Stimulated activated memory B cell treated with anti-CD40 and anti-IgM and Interleukin-4, amounts not matched to agents 10 μg/mL and 1 μg/mL and 100 μg/mL, for 72 hours (primary cell): ENCODE measurements at places on chromosomes 12 and 14.
A peak's percentile ranks its signal among the peaks of the same experiment; 100 is the strongest.

GRCh38 chr12:4388662-4389061, 9.2 kb upstream of the FGF23 start:
- ATAC-seq = no peak

- peak; percentile 68 for ATAC-seq
Observed at GRCh38 chr12:122888232-122888752, 7.6 kb downstream of the VPS37B start.

GRCh38 chr14:101737414-101738339, 23.8 kb upstream of the PPP2R5C start:
- ATAC-seq = no peak

GRCh38 chr14:105201925-105202513, 20.9 kb upstream of the NUDT14 start:
- peak; percentile 74 for ATAC-seq

- no peak for ATAC-seq
Observed at GRCh38 chr12:120041386-120042231, 52.6 kb downstream of the BICDL1 start.

DNA sequence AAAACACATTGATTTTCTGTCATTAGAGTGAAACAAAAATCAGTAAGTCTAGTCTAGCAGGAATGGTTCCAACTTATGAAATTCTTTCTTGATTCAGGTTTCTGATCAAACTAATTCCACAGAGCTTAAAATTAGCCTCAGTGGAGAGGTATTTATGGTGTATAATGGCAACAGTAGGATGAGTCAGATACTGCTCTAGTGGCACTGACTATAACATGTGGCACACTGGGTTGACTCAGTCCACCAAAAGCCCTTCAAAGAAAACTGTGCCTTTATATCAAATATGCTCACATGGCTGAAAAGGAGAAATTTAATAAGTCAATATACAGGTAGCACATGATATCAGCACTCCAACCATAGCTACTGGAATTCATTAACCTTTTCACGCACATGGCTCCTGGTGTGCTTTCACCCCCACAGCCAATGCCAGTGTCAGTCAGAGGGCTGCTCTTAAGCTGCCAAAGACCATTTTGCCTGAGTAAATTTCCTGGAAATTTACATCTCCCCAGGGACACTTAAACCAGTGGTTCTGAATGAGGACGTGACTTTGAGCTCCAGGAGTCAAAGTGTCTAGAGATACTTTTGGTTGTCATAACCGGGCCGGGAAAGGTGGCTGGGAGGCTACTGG, 21.7 kb upstream of the CATSPERB start:
- no peak for ATAC-seq

DNA sequence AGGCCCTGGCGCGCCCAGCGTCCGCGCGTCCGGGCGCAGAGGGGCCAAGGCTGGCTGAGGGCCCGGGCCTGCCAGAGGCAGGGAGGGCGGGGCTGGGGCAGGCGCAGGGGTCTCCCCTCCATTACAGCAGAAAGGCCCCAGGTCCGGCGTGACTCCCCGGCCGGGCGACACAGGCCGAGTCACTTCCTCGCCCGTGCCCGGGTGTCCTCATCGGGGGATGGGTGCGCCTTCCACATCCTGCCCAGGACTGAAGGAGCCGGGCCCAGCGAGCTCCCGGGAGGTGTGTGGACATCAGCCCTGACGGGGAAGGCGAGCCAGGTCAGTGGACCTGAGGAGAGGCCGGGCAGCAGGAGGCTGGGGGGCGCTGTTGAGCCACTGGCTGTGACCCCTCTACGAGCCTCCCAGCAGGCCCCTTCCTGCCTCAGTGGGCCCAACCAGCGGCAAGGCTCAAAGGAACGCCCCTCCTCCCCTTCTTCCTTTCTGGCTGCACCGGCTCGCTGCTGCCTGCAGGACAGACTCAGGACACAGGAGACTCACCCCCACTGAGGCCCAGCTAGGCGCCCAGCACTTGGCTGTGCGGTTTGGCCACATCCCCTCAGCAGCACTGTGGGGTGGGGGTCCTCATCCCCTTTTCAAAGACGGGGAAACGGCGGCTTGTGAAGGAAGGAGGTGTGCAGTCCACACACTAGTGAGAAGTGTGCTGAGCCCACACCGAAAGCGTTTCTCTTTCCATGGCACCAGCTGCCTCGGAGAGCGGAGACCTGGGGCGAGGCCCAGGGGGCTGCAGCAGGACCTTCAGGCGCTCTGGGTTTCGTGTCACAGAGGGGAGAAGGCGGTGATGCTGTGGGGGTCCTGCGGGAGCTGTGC, 606 bp downstream of the TNFAIP2 start:
- no peak for ATAC-seq

DNA sequence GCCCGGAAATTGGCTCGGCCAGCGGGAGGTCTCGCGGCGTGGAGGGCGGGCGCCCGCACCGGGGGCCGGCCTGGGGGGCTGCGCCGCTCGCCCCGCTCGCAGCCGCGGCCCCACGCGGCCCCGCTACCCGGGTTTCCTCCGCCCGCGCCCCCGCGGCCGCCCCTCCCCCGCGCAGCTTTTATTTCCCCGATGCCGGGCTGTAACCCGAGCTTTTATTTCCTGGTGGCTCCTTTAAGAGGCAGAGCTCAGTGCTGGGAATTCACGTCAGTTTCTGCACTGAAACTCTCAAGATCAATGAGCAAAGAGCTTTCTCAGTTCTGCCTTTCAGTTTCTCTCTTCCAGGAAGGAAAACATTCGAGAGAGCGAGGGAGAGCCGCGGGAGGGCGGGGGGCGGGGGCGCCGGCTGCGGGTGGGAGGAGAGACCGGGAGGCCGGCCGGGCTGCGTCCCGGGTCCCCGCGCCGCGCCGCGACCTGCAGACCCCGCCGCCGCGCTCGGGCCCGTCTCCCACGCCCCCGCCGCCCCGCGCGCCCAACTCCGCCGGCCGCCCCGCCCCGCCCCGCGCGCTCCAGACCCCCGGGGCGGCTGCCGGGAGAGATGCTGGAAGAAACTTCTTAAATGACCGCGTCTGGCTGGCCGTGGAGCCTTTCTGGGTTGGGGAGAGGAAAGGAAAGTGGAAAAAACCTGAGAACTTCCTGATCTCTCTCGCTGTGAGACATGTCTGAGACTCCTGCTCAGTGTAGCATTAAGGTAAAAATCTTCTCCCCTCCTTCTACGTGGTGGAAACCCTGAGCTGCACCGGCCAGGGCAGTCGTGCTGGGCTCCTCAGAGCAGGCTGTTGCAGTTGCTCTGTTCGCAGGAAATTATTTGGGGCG, at the start of gene ETV6:
Gene ETV6 (plus strand): TSS at position 262 of the 873 bp plus-strand sequence. CDS start 454 bp downstream, at position 716.
- ATAC-seq = peak; percentile 76

GRCh38 chr14:100416921-100417860, 94.1 kb downstream of the SLC25A47 start:
- no peak for ATAC-seq

- no peak for ATAC-seq
Observed at GRCh38 chr12:8038659-8039114, 6.2 kb downstream of the FOXJ2 start.

GRCh38 chr14:55441286-55441685, 870 bp upstream of the TBPL2 start:
- ATAC-seq = no peak
